DMS 273 treated with DMSO at 0.1 percent for 48 hours (cell line): ENCODE measurements at places on chromosomes 7 and 10.

- DNase-seq: no peak
These were observed 284.3 kb downstream of the SORCS3 start for GRCh38 chr10:104925232-104925851.

DNA sequence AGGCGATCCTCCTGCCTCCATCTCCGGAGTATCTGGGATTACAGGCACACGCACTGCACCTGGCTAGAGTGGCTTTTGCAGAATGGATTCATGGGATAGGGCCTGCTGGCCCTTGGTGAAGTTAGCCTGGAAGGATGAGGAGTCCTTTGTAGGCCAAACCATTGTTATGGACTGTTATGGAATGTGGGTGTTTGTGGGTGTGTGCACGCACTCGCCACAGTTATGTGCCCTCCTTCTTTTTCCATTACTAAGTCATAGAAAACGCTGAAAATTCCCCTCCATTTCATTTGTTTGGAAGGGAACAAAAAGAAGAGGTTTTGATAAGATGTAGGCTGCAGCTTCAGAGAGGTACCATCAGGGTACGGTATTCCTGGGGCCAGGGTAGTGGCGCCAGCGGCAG, 15.0 kb downstream of the ZNF862 start:
- DNase-seq: no peak

DNA sequence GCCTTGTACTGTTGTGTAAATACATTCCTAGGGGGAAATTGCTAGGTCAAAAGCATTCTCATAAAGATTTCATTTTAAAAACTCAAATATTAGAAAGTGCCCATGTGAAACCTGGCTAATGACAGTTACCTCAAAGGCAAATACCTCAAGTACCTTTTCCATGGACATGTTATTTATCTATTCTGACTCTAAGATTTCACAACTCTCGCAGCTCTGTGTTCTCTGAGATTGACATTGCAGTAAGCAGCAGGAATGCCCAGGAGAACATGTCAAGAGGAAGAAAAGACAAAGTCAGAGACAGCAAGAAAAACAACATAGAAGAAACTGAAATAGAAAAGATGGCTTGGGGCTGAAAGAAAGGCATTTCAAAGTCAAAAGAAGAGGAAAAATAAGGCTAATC, 187.4 kb downstream of the CYP26A1 start:
- no peak for DNase-seq

DNA sequence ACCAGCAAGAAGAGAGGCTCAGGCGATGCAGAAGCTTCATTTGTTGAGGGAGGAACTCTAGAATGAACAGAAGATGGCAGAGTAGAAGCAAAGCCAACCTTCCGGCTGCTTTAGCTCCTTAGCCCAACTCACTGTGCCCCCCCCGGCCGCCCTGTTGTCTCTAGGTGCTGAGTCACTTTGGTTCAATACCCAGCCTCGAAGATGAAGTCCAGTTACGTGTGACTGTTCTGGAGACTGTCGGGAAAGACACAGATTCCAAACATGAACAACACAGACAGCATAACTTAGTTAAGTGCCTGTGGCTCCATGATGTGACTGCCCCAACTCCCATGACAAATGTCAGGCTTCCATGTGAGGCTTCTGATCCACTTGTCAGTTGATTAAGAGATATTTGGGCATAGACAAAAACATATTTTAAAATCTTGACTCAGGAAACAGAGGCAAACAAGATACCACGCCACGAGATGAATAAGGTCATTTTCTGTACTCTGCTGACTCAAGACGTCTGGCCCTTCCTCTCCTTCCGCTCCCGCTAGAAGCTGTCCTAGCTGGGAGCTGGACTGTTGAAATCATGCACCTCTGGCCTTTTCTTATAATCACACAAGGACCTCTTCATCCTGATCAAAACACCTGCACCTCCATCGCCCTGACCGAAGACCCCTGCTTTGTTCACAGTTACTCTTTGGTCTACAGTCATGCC, 199.3 kb downstream of the FRMD4A start:
- no peak for DNase-seq

DNA sequence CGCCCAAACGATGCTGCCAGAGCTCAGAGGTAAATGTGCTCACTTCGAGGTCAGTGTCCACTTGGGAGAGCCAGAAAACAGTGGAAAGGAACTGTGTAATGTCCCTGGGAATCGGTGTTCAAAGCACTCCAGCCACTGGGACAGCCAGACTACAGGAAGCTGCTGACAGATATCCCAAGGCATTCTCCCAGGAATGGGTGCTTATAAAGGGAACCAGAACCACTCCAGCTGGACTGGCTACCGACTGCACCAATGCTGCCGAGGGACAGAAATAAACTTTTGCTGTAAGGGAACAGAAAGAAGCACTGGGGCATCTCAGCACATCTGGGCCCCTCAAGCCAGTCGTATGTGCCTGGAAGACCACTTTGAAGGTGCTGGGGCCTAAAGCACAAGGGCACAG, 76.7 kb downstream of the ATXN7L1 start:
- DNase-seq: no peak

DNA sequence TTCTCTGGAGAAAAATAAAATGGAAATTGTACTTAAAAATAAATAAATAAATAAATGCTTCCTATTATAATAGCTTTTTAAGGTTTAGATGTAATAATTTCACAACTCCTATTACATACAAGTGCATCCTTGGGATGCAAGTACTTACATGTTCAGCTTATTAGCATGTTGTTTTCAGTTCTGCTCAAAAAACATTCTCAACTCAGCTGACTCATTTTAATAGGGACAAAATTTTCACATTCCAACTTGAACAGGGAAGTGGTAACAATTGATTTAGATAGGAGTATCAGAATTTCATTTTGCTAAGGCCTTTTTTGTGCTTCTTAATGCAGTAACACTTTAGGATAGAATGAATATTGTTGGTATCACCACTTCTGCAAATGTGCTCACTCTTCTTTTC, 16.7 kb upstream of the PAPSS2 start:
- DNase-seq: no peak

DNA sequence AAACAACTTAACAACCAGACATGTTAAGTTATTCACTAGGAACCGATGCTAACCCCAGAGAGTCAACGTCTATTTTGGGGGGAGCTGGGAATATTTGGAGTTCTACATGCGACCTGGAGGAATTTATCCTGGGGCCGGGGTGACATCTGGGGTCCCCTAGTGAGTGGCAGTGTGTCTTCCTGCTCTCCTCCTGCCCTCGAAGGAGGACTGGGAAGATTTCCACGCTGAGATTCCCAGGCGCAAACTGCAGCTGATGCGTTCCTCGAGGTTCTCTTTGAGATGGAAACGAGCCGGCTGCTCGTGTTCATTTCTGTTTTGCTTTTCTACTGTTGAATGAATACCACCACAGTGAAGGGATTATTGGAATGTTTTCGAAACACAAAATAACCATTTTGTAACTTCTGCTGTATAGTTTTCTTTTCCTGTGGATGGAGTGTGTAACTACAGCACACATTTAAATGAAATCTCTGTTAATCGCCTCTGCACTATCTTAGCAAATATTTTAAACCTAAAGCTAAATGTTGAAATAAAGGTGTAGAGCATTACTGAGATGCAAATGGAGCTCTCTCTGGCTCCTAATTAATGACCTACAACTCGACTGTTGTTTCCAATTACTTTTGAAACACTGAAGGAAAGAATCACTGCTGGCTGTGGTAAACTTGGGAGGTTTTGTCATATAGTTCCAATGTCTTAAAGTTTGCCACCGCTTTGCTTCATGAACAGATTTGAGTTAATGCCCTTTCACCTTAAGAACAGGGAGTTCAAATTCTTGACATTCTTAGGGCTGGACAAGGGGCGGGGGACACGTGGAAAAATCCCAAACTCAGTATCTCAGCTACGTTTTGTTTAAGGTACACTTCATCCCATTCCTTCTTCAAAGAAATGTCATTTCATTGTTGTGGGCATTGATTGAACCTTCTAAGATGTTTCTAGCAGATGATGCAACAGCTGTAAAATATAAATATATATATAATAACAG, 21.1 kb downstream of the GATA3 start:
- no peak for DNase-seq

- no peak for DNase-seq
These were observed 15.3 kb upstream of the ASB4 start for GRCh38 chr7:95470452-95470851.

DNA sequence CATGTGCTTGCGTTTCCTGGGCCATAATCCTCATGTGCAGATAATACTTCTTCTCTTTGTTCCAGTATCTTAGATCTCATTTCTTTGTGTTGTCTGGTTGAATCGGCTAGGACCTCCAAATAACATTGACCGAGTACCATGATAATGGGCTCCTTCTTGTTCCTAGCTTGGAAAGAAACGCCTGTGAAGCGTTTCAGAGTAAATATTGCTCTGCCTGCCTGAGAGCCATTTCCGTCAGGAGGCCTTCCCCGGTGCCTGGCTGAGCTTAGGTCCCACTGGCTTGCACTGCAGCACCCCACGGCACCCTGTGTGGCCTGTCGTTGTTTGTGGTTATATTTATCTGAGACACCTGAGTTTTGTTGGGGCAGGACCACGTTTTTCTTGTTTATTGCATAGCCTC, 17.7 kb downstream of the FOXK1 start:
- no peak for DNase-seq

GRCh38 chr10:94407668-94408067, 5.3 kb downstream of the TBC1D12 start:
- DNase-seq: no peak

DNA sequence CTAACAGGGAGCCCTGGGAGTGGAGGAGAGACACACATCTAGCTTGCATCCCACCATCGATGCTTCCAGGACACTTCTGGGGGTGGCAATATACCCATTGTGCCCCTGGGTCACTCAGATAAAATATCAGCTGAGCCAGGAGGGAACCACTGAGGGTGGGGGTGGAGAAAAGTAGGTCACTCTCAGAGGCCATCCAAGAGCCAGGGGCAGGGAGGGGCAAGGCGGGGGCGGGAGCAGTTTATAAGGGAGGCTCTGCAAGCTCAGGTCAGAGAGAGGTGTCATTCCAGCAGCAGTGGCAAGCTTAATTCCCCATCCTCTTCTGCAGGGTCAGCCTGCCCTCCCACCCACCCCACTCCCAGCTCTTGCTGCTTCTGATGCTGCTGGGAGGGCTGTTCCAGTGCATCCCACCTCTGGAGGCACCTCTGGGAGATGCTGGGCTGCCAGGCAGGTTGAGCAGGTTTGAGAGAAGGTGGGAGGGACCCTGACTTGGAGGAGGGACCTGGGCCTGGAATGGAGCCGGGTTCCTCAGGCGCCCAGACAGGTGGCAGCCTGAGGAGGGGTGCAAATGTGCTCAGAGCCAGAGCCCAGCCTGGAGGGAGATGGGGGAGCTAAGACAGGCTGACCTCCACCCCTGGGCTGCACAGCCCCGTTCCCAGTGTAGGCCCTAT, 20.1 kb upstream of the TLX1 start:
- no peak for DNase-seq

DNA sequence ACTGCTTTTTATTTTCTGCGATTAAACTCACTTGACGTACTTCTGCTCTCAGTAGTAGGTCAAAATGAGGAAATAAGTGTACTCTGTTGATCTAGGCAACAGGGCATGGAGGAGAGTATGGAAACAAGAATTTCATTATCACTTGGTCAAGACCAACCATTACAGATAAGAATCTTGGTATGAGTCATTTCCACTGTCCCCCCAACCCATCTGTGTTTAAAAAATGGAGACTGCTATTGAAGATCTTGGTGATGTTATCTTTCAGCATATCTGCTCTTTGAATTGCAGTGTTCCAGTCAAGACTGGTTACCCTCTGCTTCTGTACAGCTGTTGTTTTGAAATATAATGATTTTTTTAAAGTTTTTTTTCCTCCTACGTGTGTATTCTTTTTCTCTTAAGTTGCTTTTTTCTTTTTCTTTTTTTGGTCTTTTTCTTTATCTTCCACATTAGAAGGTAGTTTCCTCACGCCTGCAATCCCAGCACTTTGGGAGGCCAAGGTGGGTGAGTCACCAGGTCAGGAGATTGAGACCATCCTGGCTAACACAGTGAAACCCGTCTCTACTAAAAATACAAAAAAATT, 11.7 kb downstream of the STAM start:
- no peak for DNase-seq

DNA sequence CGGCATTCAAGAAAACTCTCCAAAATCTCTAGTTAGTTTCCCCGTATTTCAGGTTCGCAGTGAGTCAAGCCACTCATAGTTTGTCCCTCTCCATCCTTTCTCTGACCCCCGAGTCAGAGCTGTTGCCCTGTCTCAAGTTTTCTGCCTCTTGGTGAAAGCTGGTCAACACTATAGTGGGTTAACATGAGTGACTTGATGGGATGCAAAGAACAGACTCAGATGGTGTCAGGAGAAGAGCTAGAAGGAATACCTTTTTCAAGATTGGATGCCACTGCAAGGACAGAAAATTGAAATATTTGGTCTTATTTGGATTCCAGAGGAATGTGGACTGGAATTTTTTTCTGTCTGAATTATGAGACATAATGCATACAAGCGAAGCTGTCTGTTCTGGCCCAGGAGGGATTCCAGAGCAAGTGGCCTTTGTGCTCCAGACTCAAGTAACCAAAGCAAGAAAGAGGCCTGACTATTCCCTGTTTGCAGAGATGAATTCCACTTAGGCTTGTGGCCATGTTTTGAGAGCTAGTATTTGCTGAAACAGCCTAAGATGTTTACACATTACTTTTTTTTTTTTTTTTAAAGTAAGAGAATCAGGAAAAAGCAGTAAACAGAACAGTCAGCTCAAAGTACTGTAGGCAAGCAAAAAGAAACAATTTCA, 67.4 kb downstream of the VWC2 start:
- no peak for DNase-seq

DNA sequence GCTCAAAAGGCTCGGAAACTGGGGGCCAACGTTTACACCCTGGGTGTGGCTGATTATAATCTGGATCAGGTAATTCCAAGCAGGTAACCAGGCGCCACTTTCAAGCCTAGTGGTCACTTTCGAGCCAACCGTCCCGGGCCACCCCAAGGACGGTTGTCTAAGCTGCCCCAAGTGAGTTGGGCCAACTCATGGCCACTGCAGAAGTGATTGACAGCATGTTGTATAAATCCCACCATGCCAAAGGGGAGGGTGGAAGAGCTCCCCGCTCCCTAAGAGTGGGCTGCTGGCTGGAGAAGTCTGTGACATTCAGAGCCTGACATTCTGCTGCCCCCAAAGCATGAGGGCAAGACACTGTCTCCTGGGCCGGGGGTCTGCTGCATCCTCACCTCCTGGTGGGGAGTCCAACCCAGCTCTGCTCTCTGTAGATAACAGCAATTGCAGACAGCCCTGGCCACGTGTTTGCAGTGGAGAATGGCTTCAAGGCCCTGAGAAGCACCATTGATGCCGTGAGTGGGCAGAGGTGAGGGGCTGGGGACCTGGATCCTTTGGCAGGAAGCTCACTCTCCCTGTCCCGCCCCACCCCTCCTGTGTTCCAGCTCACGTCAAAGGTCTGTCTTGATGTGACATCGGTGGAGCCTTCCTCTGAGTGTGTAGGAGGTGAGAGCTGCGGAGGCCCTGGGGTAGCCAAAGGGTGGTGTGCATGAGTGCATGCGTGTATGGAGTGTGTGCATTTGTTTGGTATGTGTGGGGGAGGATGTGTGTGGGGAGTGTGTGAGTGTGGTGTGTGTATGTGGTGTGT, 10.8 kb downstream of the ANTXRL start:
- DNase-seq: no peak

- DNase-seq: no peak
These were observed 188.4 kb downstream of the AHR start for GRCh38 chr7:17486835-17487234.
